ENCODE measurements at places on chromosomes 7 and 10. TPM values are rescaled to one million over a fixed set of nuclear protein-coding genes. Genes with fewer than 3 reads are reported as not detected.

The MOGAT3 gene
- polyA plus RNA-seq, result not detected

GRCh38 chr10:22625516-22626290 is 88.7 kb downstream of the PIP4K2A start:
- H3K36me3 ChIP-seq, result no peaks in the 10 kb centered on the region
- peak overlapping the region; percentile 65 for H3K4me3 ChIP-seq
- peak; percentile 46 for DNase-seq
- H3K4me1 ChIP-seq, result peaks cover 100% of the 10 kb centered on the region

GRCh38 chr7:123883154-123883553 is 38.2 kb downstream of the HYAL4 start:
- no peak overlapping the region for H3K27ac ChIP-seq
- no peaks in the 10 kb centered on the region for H3K4me1 ChIP-seq
- H3K36me3 ChIP-seq, result no peaks in the 10 kb centered on the region

The INMT gene
- polyA plus RNA-seq, result not detected

- H3K4me3 ChIP-seq, result no peak overlapping the region
- H3K4me1 ChIP-seq, result no peaks in the 10 kb centered on the region
- no peak overlapping the region for H3K27ac ChIP-seq
- H3K27me3 ChIP-seq, result peaks cover 2% of the 10 kb centered on the region
- no peaks in the 10 kb centered on the region for H3K36me3 ChIP-seq
These were observed 118.0 kb upstream of the PRSS58 start for GRCh38 chr7:142375710-142376313.

The RHOBTB1 gene
- polyA plus RNA-seq, result 0.04 TPM

The CC2D2B gene
- not detected for polyA plus RNA-seq

The MMP21 gene
- not detected for polyA plus RNA-seq

DNA sequence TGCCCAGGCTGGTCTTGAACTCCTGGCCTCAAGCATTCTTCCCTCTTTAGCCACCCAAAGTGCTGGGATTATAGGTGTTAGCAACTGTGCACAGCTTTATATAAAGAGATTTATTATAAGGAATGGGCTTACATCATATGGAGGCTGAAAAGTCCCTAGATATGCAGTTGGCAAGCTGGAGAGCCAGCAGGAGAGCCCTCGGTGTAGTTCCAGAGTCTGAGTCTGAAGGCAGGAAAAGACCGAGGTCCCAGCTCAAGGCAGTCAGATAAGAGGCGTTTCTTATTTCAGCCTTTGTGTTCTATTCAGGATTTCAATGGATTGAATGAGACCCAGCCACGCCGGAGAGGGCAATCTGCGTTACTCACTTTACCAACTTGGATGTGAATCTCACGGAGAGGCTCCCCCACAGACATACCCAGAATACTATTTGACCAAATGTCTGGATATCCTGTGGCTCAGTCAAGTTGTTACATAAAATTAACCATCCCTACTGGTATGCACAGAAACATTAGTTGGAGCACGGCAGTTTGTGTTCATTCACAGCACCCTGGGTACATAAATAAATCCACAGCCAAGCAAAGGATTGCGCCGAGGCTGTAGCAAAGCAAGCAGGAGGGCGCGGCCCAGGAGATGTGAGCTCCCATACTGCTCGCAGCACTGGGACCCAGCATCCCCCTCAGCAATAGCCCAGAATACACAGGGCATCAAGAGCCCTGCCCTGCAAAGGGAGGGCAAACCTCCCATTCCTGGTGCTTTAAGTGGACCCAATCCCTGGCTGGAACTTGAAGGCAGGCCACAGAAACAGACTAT is 158.4 kb upstream of the ZNF32 start:
- peaks cover 5% of the 10 kb centered on the region for H3K27me3 ChIP-seq
- no peak overlapping the region for H3K27ac ChIP-seq
- H3K4me3 ChIP-seq, result peak overlapping the region; percentile 18
- DNase-seq, result no peak

GRCh38 chr10:92420546-92421275 is 129.7 kb downstream of the MARCHF5 start:
- peak overlapping the region; percentile 7 for H3K4me3 ChIP-seq
- H3K4me1 ChIP-seq, result no peaks in the 10 kb centered on the region
- H3K27ac ChIP-seq, result no peak overlapping the region
- H3K36me3 ChIP-seq, result no peaks in the 10 kb centered on the region
- no peak for DNase-seq

- no peak overlapping the region for H3K4me3 ChIP-seq
- peak overlapping the region; percentile 18 for H3K27ac ChIP-seq
- peaks cover 28% of the 10 kb centered on the region for H3K36me3 ChIP-seq
- no peaks in the 10 kb centered on the region for H3K27me3 ChIP-seq
- DNase-seq, result no peak
These were observed 10.9 kb upstream of the BHLHA15 start for GRCh38 chr7:98200364-98200763.

DNA sequence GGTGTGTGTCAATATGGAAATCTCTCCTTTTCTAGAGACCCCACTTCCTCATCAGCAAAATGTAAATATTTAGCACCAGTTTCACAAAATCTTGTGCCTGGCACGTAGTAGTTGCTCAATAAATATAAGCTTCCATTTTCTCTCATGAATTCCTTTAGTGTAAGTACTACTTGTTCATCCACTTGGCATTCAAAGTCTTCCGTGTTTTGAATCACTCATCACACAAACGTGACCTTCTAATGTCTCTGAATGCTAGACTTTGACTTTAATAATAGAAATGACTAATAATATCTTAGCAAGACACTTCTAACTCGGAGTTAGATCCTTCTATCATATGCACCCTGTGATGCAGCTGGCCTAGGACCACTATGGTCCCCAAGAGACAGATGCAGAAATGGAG is 168.7 kb upstream of the ZNF32 start:
- peaks cover 8% of the 10 kb centered on the region for H3K27me3 ChIP-seq
- no peak overlapping the region for H3K27ac ChIP-seq
- H3K4me1 ChIP-seq, result peaks cover 42% of the 10 kb centered on the region
- no peak overlapping the region for H3K4me3 ChIP-seq

DNA sequence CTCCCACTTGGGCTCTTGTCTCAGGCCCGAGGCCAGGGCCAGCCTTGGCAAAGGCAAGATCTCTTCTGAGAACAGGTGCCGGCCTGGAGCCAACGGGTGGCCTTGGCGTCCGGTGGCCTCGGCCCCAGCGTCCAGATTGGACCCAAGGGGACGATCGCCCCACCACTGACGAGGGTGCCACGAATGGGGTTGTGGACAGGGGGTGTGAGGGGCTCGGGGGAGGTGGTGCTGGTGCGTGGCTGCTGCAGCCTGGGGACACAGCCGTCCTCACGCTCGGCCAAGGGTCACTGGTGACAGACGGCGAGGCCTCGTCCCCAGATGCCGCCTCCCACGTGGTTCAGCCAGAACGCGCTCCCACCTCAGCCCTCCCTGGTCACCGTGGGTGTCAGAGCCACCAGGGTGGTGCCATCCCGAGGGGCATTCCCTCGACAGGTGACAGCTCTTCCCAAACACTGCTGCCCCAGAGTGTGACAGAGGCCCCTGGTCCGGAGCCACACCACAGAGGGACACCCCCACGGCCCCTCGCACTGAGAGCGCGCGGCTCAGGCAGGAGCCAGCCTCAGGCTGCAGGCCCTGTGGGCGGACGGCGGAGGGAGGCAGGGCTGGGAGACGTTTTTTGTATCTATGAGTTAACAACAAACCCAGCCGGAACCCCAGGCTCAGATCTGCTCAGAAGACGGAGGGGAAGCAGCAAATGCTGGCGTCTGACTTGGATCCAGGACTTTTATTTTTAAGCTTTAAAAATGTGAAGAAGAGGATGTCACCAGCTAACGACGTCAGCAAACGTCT is 18.5 kb upstream of the CFAP46 start:
- H3K27ac ChIP-seq, result no peak overlapping the region
- peak overlapping the region; percentile 44 for H3K4me3 ChIP-seq
- no peaks in the 10 kb centered on the region for H3K36me3 ChIP-seq
- no peak for DNase-seq
- peaks cover 13% of the 10 kb centered on the region for H3K4me1 ChIP-seq

The HIBADH gene
- 41.1 TPM for polyA plus RNA-seq

The PRKCQ gene
- polyA plus RNA-seq, result 46.5 TPM

DNA sequence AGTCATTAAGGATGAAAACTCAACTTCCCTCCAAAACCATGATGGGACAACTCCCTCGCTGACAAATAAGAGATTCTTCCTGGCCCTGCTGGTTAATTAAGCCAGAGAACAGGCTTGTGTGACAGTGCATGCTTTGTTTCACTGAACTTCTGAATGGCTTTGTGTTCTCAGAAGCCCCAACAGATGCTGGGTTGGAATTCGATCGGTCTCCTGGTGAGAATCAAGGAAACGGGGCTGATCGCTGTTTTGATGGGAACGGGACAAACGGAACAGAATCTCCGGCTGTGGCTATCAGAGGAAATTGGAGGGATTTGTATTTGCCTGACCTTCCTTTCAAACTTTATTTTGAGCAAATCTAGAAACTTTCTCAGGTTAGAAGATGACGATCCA is 145.0 kb downstream of the RNF216 start:
- DNase-seq, result no peak
- H3K4me1 ChIP-seq, result peaks cover 15% of the 10 kb centered on the region
- no peak overlapping the region for H3K27ac ChIP-seq
- H3K27me3 ChIP-seq, result peaks cover 5% of the 10 kb centered on the region

DNA sequence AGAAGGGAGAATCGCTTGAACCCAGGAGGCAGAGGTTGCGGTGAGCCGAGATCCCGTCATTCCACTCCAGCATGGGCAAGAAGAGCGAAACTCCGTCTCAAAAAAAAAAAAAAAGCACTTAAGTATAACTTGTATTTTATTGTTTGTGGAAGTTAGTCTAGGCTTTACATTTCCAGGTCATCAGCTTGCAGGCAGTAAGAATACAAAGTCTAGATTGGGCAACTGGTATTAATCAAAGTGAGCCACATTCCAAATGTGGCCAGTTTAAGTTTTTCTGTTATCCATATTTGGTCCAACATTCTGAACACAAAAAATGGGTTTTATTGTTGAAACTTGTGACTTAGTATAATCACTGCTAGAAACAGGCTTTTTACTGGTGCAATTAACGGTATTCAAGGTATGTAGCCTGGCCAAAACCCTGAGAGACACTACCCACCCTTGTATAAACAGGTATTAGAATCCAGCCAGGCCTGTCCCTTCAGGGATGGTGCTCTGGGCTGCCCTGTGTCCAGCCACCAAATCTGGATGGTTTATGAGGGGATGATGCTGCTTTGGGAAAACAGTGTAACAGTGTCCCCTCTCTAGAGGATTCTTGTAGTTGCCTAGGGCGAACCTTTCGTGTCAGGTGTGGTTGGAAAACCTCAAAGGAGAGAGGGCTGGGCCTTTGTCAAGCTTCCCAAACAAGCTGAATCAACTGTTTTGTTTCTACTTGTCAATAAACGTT is 122.1 kb upstream of the EFCAB10 start:
- DNase-seq, result no peak
- no peak overlapping the region for H3K27ac ChIP-seq

GRCh38 chr10:4953405-4953804 is 9.8 kb upstream of the AKR1C1 start:
- DNase-seq, result no peak
- H3K27me3 ChIP-seq, result no peaks in the 10 kb centered on the region
- no peak overlapping the region for H3K4me3 ChIP-seq
- H3K36me3 ChIP-seq, result no peaks in the 10 kb centered on the region

GRCh38 chr7:133268355-133268754 is 15.5 kb downstream of the EXOC4 start:
- peaks cover 18% of the 10 kb centered on the region for H3K4me1 ChIP-seq
- peak overlapping the region; percentile 63 for H3K27ac ChIP-seq
- H3K36me3 ChIP-seq, result peaks cover 5% of the 10 kb centered on the region

GRCh38 chr7:149381245-149381644 is 79.6 kb downstream of the ZNF777 start:
- H3K4me1 ChIP-seq, result no peaks in the 10 kb centered on the region
- no peak overlapping the region for H3K4me3 ChIP-seq
- no peak overlapping the region for H3K27ac ChIP-seq
- H3K36me3 ChIP-seq, result no peaks in the 10 kb centered on the region
- H3K27me3 ChIP-seq, result peaks cover 13% of the 10 kb centered on the region
- no peak for DNase-seq

The ITGA8 gene
- not detected for polyA plus RNA-seq

The AKR1C1 gene
- not detected for polyA plus RNA-seq

Measured in immature natural killer cell (primary cell).